ENCODE measurements at places on chromosomes 3 and 15.

GRCh38 chr3:180961087-180961486, 28.4 kb downstream of the DNAJC19 start:
- DNase-seq = no peak

- no peak for DNase-seq
Observed at GRCh38 chr3:175608356-175608755, 749.2 kb downstream of the NAALADL2 start.

- DNase-seq = no peak
Observed at GRCh38 chr15:100663915-100664281, 61.5 kb downstream of the ASB7 start.

- no peak for DNase-seq
Observed at GRCh38 chr3:145197051-145197820, 963.7 kb downstream of the PLOD2 start.

DNA sequence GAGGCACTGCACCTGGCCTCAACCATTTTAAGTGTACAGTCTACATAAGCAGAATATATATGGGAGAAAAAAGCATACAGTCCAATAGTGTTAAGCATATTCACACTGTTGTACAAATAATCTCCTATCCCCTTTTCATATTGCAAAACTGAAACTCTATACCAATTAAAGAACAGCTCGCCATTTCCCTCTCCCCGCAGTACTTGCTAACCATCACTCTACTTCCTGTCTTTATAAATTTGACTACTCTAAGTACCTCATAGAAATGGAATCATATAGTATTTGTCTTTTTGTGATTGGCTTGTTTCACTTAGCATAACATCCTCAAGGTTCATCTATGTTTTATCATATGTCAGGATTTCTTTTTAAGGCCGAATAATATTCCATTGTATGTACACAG, 21.6 kb upstream of the TASOR start:
- DNase-seq = no peak

DNA sequence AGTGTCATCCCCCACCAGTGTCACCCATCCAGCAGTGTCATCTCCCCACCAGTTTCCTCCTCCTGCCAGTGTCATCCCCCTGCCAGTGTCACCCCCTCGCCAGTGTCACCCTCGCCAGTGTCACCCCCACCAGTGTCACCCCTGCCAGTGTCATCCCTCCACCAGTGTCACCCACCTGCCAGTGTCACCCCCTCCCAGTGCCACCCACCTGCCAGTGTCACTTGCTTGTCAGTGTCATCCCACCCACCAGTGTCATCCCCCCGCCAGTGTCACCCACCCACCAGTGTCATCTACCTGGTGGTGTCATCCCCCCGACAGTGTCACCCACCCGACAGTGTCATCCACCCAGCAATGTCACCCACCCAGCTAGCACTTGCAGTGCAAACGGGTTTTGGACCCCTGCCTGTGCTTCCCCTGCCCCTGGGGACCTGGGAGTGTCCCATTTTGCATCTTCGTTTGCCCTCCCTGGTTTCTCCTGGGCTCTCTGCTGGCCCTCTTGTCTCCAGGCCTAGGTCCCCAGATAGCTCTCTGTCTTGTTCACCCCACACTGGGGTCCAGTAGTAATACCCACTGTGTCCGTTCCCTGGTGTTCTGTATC, 99.8 kb upstream of the PRR20G start:
- no peak for DNase-seq

GRCh38 chr3:69433969-69434325, 48.1 kb upstream of the FRMD4B start:
- DNase-seq = peak; percentile 27

GRCh38 chr3:9553948-9554513, 409 bp upstream of the LHFPL4 start:
- no peak for DNase-seq

DNA sequence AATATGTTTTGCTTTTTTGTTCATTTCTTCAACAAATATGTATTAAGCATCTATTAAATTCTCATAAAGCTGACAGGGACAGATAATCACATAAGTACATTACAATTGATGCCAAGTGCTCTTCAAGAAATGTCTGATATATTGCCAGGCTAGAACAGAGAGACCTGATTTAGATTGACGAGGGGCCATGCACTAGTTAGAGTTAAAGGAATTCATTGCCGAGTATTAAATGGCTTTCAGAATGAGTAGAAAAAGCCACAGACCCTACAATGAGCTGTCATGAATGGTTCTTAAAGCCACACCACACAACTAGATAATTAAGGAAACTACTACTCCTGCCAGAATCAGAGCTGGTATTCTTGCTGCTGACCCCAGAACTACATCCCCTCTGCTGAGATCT, 250.2 kb upstream of the MME start:
- no peak for DNase-seq

GRCh38 chr3:172213904-172214303, 174.5 kb downstream of the FNDC3B start:
- DNase-seq = no peak

DNA sequence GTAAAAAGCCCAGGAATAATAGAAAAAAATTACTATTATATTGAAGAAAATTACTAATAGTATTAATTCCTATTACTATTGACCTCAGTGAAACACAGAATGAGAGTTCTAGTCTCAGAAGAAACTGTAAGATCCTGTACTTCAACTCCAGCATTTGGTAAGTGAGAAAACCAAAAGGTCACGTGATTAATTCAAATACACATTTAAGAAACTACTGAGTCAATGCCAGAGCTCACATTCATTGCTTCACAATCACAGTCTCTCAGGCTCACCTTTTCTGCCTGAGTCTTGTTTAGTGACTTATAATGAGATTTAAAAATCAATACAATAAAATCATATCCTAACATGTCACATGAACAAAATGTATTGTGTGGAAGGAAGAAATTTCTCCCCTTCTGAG, 556.1 kb downstream of the FGF12 start:
- DNase-seq = no peak

GRCh38 chr15:76235186-76235826, 76.0 kb downstream of the ETFA start:
- DNase-seq = peak; percentile 31

GRCh38 chr3:129793319-129793718, 100.2 kb downstream of the TMCC1 start:
- DNase-seq = no peak

DNA sequence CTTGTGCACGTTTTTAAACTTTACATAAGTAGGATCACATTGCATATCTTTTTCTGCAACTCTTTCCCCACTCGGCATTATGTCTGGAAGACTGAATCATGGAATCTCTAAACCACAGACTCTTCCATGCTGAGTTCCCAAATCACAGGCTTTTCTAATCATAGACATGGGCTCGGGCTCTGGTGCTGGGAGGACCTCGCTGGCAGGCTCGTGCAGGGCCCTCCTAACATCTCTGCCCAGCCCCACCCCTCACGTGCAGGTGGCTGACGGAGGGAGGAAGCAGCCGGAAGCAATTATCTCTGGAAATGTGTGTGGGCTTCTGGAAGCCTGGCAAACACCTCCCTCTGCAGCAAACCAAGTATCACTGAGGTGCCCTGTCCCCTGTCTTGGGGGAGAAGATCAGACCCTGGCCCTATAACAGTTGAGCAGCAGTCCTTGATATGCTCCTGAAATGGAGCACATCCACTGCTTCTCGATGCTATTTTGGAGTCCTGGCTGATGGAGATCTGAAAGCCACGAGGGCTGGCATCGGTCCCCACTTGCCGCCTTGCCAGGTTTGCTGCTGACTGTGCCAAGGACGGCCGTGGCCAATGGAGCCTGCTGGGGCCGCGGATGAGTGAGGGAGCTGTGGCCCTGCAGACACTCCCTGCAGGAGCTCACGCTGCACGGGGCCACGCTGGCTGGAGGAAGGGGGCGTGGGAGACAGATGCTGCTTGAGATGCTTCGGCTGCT, 4.4 kb upstream of the IQSEC1 start:
- DNase-seq = no peak

GRCh38 chr15:78987556-78988360, 42.9 kb upstream of the CTSH start:
- DNase-seq = no peak

GRCh38 chr3:179591313-179591712, 13.1 kb downstream of the MRPL47 start:
- DNase-seq = no peak
